ENCODE measurements at places on chromosomes 11 and 22. TPM values are rescaled to one million over a fixed set of nuclear protein-coding genes. Genes with fewer than 3 reads are reported as not detected.

The IL17REL gene
- total RNA-seq: not detected

The OR5T1 gene
- not detected for total RNA-seq

The PATE2 gene
- total RNA-seq: not detected

The CCDC87 gene
- 0.29 TPM for total RNA-seq

The DGCR2 gene
- 78.5 TPM for total RNA-seq

The CARNS1 gene
- total RNA-seq: 0.22 TPM

The MPEG1 gene
- 0.14 TPM for total RNA-seq

The MUC5AC gene
- not detected for total RNA-seq

The OLFML1 gene
- total RNA-seq: 0.72 TPM

The CBLIF gene
- total RNA-seq: not detected

The CECR2 gene
- total RNA-seq: not detected

The ART1 gene
- not detected for total RNA-seq

The OR4A16 gene
- not detected for total RNA-seq

The MS4A14 gene
- not detected for total RNA-seq

The HTATIP2 gene
- total RNA-seq: 38.4 TPM

The LRRC4C gene
- under 0.01 TPM for total RNA-seq

The OR2AG2 gene
- total RNA-seq: 1.6 TPM

The CASP5 gene
- total RNA-seq: 1.5 TPM

The TEAD1 gene
- total RNA-seq: 230 TPM

The OR8A1 gene
- total RNA-seq: under 0.01 TPM

The INTS4 gene
- 50.7 TPM for total RNA-seq

The OR6X1 gene
- not detected for total RNA-seq

The DNAL4 gene
- 16.6 TPM for total RNA-seq

The FOLH1 gene
- total RNA-seq: 0.29 TPM

The CARD16 gene
- total RNA-seq: 25.9 TPM

The APOA5 gene
- not detected for total RNA-seq

The OR51B2 gene
- total RNA-seq: not detected

The SCUBE2 gene
- 0.86 TPM for total RNA-seq

The ELF5 gene
- total RNA-seq: not detected
